ENCODE measurements at places on chromosomes 1 and 21. TPM values are rescaled to one million over a fixed set of nuclear protein-coding genes. Genes with fewer than 3 reads are reported as not detected.

- no peak for DNase-seq
These were observed 34.2 kb downstream of the AHDC1 start for GRCh38 chr1:27569506-27570291.

DNA sequence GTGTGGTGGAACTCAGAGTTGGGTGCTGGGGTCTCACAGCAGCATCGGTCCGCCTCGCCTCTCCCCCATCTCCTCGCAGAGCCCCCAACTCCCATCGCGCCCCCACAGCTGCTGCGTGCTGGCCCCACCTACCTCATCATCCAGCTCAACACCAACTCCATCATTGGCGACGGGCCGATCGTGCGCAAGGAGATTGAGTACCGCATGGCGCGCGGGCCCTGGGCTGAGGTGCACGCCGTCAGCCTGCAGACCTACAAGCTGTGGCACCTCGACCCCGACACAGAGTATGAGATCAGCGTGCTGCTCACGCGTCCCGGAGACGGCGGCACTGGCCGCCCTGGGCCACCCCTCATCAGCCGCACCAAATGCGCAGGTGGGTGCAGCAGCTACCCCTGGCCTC, 24.2 kb downstream of the PTPRU start:
- DNase-seq, result peak; percentile 46

- DNase-seq, result no peak
These were observed 236.6 kb downstream of the NPHP4 start for GRCh38 chr1:5755552-5756125.

DNA sequence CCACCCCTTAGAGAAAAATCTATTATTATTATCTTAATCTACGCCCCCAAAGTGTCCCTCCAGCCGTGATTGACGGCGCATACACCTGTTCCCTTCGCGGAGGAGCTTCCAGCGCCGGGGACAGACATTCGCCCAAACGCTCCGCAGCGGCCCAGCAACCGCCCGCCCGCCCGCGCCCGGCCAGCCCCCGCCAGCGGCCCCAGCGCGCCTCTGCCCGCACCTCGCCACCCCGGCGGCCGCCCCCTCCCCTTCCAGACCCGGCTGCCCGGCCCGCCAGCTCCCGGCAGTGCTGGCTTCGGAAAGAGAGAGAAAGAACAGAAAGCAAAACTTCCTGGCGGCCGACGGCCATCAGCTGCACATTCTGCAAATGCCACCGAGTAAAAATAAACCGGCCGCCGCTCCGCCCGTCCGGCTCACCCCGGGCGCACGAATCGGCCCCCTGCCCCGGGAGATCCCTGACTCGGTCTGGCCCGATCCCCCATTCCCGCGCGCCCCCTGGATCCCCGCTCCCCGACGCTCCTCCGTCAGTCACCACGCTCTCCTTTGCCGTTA, 1.6 kb downstream of the CASZ1 start:
- peak; percentile 57 for DNase-seq

- DNase-seq, result no peak
These were observed 272.2 kb downstream of the TNR start for GRCh38 chr1:175471039-175471800.

DNA sequence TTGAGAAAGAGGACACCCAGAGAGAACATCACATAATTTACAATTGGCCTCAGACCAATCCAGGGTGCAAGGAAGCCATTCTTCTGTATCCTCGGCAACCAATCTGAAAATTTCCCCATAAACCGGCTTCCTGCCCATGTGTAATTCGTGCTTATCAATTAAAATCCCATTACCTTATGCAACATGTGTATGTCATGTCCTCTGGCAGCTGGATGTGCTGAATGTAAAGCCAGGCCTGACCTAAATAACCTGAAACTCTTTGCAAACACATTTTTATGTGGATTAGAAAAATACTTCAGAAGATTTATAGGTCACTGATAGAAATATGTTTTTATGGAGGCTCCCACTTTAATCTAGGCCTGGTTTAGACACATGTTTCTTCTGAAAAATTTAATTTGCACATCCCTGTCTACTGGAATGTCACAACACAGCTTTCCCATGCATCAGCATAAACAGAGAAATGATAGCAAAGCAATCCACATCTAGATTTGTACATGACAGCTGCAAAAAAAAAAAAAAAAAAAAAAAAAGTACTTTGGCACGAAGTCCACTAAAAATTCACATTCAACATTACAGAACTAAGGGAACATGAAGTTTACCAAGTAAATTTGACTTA, 69.4 kb upstream of the SAMSN1 start:
- DNase-seq, result no peak

DNA sequence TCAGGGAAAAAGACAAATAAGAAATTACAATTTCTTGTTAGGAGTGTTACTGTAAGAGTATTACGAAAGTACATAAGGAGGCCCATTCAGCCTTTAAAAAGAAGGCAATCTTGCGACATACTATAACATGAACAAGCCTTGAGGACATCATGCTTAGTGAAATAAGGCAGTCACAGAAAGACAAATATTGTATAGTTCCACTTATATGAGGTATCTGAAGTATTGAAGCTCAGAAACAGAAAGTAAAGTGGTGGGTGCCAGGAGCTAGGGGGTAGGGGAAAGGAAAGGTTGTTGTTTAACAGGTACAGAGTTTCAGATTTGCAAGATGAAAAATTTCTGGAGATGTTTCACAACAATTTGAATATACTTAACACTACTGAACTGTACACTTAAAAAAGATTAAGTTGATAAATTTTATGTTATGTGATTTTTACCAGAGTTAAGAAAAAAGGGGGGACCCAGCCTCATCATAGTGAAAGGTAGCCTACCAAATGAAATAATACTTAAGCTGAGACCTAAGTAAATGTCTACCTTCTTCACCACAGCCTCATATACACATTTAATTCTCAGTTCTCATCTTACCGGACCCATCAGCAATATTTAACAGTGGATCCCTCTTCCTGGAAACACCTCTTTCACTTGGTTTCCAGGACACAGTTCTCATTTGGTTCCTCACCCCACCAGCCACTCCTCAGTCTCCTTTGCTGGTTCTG, 19.5 kb downstream of the USP24 start:
- no peak for DNase-seq

The ANKRD34A gene
- total RNA-seq, result 0.21 TPM

GRCh38 chr1:18047122-18047521, 60.5 kb upstream of the IGSF21 start:
- DNase-seq, result no peak

- DNase-seq, result peak; percentile 50
These were observed 547.9 kb upstream of the TMPRSS15 start for GRCh38 chr21:18951271-18952038.

DNA sequence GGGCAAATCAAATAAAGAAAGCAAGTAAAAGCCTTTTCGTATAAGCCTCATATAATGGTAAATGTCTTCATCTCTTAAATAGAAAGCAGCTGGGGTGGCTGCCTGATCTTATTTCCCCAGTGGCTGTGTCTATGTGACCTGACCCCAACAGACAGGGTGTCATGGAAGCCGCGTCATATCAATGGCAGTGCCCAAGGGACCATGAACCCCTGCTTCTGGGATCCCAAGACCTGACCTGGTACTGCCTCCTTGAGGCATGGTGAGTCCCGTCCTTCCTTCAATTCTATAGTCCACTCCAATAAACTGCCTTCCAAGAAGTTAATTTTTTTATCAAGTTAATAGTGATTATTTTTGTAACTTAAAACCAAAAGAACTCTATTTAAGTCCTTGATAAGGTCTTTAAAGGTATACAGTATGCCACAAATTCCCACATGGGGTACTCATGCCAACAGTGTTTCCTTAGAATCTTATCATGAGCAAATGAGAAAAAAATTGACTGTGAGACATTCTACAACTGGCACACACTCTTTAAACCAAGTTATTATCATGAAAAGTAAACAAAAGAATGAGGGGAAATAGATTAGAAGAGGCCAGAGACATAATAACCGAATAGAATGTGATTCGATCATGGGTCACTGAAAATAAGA, 104.6 kb downstream of the ADSS2 start:
- DNase-seq, result no peak

- no peak for DNase-seq
These were observed 13.9 kb downstream of the PRMT2 start for GRCh38 chr21:46649356-46649755.

DNA sequence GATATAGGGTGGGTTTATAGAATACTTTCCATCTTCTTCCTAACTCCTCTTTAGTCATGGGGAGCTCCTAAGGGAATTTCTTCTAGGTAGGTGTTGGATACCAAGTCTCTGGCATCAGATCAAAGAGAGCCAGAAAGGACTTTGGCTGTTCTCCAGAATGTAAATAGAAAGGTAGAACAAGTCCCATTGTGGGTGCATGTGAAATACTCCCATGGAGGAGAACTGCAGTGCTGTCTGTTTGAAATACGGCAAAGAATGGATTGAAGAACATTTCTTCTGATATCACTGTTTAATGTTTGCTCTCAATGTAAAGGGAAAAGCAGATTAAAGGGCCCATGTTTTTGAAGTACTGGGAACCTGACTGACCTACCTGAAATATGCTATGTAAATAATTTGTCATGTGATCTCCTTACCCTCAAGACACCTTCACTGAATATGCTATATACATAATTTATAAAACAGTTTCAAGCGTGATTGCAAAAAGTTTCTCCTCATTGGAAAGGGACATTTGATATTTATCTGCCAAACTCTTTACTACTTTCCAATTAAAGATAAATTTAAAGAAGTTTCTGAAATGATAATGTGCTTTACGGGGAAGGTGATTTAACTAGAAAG, 65.9 kb downstream of the LAMC1 start:
- DNase-seq, result no peak

GRCh38 chr1:11645670-11646265, 8.5 kb downstream of the FBXO2 start:
- peak; percentile 89 for DNase-seq

The LCE2A gene
- not detected for total RNA-seq

GRCh38 chr1:211257826-211258225, 1.3 kb upstream of the RCOR3 start:
- DNase-seq, result no peak

GRCh38 chr1:222464841-222465210, 83.1 kb downstream of the HHIPL2 start:
- peak; percentile 65 for DNase-seq

DNA sequence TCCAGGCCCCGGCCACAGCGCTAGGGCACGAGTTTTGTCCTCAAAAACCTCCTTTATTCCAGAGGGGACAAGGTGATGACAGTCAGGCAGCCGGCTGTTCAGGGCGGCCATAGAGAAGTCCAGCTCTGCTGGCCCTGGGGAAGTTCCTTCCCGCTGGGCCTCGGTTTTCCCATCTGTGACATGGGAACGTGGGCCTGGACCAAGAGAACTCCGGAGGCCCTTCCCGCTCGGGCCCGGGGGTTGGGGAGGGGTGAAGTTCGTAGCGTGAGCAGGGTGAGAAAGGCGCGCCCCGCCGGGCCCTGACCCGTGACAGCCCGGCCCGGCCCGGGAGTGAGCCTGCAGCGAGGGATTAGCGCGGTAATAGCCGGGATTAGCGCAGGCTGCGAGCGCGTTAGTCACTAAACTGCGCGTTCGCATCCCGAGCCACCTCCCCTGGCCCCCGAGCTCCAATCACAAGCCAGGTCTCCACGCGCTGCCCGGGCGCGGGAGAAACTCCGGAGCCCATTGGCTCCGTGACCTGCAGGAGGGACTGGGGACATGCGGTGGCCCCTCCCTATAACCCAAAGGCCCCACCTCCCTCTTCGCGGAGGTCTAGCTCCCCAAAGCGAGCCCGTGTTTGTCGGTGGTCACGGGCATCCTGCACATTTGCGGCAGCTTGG, 29.8 kb upstream of the PADI2 start:
- DNase-seq, result no peak

DNA sequence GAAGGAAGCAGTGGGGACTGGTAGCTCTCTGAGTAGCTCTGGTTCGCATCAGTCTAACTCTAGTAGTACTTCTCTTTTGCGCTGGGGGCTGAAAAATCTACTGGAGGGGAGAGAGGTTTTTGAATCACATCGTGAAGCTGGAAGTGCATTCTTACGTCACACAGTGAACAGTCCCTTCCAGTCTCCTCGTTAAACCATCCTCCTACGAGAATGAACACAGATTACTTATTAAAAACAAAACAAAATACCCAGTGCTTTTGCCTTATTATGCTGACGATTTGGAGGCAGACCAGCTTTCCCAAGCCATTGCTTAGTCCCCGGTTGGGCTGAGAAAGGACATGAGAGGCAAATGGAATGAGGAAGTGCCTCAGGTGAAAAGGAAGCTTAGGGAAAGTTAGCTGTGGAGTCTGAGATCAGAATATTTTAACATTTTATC, 16.1 kb downstream of the HUNK start:
- DNase-seq, result no peak

- DNase-seq, result no peak
These were observed 19.4 kb upstream of the ZNF281 start for GRCh38 chr1:200429221-200429751.

The CELA2A gene
- 1.1 TPM for total RNA-seq

The MATN1 gene
- 0.24 TPM for total RNA-seq

- DNase-seq, result no peak
These were observed 62.4 kb downstream of the DIRAS3 start for GRCh38 chr1:67988066-67988465.

DNA sequence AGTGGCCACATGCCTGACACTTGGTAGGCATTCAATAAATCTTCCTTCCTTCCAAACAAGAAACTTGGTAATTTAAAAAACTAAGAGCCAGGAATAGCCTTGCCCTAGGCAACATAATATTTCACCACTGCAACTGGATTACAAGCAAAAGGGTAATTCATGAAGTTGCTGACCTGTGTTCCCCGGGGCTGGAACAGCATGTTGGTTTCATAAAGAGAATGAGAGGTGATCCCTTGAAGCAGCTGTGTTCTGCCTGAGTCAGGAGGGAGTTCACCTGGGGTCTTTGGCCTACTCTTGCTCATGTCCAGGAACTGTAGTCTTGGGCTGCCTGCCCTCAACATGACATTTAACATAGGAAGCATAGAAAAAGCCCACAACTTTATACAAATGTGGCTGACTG, 329.0 kb upstream of the DAB1 start:
- no peak for DNase-seq

DNA sequence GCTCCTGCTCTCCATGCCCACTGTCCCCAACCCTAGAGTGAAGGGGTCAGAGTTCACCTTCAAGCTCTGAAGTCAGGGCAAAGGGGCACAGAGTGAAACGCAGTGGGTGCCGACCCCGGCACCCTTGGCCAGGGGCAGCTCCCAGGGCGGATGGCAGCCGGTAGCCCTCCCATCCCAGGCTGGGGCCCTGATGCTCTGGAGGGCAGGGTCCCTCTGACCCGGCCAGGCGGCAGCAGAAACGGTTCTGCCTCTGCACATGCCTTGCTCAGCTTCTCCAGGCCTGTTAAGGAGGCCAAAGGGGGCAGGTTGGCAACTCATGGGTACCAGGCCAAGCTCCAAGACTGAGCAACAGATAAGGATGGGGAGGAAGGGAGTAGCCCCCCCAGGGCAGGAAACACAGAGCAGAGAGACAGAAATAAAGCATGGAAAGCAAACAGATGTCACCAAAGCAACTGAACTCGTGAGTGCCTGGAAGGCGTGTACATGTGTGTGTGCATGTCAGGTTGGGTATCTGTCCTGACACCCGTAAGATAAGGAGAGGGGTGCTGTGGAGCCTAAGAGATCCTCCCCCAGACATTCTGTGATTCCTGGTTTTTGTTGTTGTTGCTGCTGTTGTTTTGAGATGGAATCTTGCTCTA, 112.3 kb upstream of the IFFO2 start:
- DNase-seq, result no peak

DNA sequence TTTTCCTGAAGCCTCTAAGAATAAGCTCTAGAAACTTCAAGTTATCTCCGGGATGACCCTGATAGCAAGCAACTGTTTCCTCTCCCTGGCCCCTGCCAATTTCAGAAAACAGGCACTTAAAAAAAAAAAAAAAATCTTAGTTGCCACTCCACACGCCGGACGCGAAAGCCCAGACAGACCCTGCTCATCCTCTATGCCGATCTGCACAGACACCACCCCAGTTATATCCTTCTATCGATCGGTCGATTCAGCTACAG, 1.7 kb downstream of the ANP32E start:
- no peak for DNase-seq

All from WTC11 (cell line).